ENCODE measurements at places on chromosomes 5 and 9.

- DNase-seq, result no peak
These were observed 893.3 kb downstream of the PTPRD start for GRCh38 chr9:9719373-9720112.

DNA sequence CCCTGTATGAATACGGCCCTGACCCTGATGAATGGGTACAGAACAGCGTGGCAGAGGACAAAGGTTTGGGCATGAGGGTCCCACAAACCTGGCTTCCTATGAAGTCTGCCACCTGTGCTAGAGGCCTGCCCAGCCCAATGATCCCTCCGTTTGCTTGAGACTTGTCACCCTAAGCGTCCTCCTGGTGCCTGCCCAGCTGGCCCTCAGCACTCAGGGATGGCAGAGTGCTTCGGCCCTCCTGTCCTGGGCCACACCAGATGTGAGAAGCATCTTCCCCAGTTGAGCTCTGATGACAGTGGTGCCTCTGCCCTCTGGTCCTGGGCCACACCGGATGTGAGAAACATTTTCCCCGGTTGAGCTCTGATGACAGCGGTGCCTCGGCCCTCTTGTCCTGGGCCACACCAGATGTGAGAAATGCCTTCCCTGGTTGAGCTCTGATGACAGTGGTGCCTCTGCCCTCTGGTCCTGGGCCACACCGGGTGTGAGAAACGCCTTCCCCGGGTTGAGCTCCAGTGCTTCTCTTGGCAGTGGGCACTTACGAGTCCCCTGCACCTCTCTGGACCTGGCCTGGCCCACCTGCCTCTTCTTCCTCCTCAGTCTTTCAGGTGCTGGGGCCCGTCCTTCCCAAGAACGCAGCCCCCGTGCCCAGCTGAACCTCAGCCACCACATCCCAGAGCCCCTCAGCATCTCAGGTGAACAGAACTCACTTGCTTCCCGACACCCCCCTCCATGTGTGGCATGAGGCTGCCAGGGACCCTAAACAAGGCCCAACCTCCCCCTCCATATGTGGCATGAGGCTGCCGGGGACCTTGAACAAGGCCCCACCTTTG, 253.1 kb upstream of the IRX1 start:
- DNase-seq, result no peak

DNA sequence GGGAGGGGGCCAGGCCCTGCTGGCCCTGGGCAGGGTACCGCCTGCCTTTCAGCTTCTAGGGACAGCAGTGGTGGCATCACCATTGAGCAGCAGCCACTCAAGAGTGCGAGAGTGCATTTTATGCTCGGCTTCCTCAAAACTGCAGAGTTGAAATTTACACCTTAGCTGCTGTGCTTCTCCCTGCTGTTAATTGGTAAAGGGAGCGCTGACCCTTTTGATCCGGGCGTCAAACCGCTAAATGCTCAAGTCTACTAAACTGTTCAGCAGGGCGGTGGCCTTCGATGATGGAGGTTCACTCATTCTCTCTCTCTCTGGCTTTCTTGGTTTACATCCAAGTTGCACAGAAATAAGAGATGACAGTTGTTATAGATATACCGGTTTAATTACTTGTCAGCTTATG, 368.6 kb upstream of the IRX2 start:
- DNase-seq, result no peak

GRCh38 chr5:50703367-50703666, 36.9 kb downstream of the PARP8 start:
- DNase-seq, result no peak

GRCh38 chr9:127066851-127067136, 55.6 kb downstream of the ANGPTL2 start:
- DNase-seq, result no peak

DNA sequence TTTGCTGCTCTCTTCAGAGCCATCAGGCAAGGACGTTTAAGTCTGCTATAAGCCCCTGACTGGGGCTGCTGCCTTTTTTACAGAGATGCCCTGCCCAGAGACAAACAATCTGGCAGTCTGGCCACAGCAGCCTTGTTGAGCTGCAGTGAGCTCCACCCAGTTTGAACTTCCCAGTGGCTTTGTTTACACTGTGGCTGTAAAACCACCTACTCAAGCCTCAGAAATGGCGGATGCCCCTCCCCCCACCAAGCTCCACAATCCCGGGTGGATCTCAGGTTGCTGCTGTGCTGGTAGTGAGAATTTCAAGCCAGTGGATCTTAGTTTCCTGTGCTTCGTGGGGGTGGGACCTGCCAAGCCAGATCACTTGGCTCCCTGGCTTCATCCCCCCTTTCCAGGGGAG, 59.7 kb upstream of the SNCAIP start:
- no peak for DNase-seq

DNA sequence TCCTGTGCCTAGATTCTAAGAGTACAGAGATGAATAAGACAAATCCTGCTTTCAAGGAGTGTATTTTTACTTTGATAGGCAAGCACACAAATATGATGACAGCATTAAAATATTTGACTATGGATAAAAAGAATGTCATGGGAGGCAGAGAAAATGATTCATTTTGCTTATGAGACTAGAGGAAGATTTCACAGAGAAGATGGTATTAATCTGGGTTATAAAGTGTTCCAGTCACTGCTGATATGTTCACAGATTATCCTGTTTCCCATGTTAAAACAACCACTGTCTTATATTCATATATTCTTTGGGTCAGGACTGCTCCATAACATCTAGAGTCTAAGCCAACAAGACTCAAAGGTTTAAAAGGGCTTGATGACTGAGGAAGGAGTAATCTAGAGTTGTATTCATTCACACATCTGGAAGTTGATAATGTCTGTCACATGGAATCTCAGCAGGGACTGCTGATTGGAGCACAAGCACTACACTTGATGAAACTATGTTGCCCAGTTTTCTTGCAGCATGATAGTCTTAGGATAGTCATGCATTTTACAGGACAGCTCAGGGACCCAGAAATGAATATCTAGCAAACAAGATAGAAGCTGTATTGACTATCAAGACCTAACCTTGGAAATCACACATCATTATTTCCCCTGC, 79.3 kb downstream of the STARD4 start:
- no peak for DNase-seq

- DNase-seq, result no peak
These were observed 20.7 kb downstream of the PUM3 start for GRCh38 chr9:2823227-2823626.

Data from GM04504 (cell line).